ENCODE measurements at places on chromosomes 2 and 18.

- no peak for DNase-seq
Measured at GRCh38 chr2:201157694-201158093, 25.2 kb upstream of the CASP10 start.

GRCh38 chr18:12346240-12346565, 30.8 kb downstream of the AFG3L2 start:
- no peak for DNase-seq

DNA sequence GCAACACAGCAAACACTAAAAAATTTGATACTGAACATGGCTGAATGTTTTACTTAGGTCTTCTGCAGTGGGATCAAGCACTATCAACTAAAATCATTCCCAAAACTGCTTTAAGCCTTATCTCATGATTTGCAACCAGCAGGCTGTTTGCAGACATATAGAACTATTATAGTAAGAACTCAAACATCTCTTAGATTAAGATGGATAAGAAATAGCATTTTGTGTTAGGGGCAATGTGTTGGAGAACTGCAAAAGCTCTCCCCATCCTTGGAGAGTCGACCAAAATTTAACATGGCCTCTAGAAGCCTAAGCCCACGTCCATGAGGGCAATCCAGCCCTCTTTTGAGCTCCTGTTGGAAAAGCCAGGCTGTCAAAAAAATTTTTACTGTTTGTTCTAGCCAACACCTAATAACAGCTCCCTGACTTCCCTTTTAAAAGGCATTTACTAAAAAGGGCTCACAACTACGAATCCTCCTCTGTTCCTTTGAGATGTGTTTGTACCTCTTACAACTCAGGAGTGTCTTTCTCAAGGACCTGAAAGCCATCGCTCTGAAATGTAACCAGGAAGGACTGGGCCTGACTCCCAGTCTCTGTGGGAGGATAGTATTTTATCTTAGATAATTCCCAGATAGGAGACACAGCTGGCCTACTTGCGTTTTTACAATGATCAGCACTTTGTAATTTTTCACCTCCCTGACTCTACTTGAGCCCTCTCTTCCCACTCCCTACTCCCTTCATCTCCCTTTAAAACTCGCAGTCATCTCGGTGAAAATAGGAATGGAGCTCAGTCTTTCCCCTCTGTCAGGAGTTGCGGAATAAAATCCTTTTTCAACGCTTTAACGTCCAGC, 1.4 kb downstream of the KRCC1 start:
- DNase-seq: no peak

GRCh38 chr2:112161431-112162145, 23.4 kb downstream of the FBLN7 start:
- no peak for DNase-seq

DNA sequence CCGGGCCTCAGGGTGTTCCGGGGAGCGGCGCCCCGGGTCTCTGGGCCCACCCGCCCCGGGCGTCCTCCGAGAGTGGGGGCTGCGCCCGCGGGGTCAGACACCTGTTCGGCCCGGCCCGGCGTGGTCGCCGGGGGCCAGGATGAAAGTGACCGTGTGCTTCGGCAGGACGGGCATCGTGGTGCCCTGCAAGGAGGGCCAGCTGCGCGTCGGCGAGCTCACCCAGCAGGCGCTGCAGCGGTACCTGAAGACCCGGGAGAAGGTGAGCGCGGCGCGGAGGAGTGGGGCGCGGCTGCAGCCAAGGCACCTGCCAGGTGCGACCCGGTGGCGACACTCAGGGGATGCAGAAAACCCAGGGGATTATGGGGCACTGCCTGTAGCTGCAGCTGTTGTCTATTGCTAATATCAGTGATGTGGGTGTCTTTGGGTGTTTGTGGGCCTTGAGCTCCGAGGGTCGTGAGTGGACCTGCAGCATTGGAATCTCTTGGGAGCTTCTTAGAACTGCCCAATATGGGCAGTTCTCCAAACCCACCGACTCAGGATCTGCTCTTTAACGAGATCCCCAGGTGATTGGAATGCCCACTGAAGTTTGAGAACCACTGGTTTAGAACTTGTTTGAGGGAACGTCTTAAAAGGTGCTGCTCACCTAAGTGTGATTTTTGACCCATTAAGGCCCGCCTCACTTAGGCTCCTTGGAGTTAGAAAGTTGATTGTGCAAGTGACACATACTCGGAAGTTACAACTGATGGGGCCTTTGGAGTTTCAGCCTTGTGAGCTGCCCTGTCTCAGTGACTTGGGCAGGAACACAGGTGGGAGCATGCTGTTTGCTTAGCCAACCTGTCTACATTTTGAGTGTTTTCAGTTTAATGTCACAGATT, 823 bp downstream of the PARD3B start:
- DNase-seq: no peak

DNA sequence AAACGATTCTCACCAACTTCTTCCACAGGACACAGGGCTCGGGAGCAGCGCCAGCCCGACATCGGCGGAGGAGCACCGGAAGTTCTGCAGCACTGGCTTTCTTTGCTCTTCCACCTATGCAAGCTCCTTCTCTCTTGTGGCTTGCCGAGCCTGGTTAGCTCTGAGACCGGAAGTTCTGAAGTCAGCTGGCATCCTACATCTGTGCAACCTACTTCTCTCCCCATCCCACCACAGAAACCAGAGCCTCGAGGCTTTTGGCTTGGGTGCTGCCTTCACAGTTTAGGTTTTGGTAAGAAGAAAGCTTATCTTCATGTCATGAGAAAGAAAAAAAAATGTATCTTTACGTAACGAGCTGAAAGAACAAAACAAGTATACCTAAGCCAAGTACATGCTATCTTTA, 111.7 kb downstream of the ANKRD44 start:
- DNase-seq: peak; percentile 53

- no peak for DNase-seq
Measured at GRCh38 chr2:25483607-25484266, 142.0 kb upstream of the DNMT3A start.

- DNase-seq: no peak
Measured at GRCh38 chr2:102066554-102066953, 74.8 kb downstream of the IL1R2 start.

DNA sequence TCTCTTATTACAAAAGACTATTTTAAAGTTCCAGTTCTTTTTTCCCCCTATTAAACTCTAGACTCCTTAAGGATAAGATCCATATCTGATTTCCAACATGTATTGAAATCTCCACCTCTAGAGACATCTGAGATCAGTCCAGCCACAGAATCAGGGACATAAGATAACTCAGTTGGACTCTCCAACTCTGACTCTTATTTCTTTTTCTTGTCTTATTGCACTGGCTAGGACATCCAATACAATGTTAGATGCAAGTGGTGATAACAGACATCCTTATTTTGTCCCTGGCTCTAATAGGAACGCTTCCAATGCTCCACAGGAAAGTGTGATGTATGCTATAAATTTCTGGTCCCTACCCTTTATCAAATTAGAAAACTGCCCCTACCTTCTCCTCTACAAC, 158.1 kb downstream of the TNS1 start:
- no peak for DNase-seq

DNA sequence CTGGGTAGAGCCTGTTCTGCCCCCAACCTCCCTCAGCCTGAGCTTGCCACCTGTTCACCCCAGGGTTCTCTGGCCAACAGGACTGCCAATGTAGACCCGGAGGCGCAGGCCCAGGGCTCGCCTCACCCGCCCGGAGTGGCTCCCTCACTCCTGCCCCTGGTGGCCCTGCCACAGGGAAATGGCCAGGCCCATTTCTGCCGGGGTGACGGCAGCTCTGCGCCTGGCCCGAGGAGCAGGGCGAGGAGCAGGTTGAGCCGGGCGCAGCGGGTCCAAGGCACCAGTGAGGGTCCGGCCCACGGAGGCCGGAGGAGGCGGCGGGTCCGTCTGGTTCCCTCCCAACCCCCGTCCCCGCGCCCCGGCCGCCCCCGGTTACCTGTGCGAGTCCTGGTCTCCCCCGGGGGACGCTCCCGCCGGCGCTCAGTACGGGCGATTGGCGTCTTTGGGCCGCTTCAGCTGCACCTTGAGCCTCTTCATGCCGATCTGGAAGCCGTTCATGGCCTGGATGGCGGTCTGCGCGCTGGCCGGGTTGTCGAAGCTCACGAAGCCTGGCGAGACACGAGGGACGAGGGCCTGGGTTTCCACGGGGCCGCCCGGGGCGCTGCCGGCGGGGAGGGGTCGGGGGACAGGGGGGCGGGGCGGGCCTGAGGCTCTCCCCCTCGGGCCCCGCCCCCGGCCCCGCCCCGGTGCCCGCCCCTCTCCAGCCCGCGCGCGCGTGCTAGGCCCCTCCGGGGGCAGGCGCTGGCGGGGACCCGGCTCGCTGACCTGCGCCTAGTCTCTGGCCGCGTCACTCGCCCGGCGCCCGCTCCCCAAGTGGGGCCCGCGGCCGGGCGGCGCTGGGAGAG, 312.0 kb downstream of the CELF4 start:
- no peak for DNase-seq

DNA sequence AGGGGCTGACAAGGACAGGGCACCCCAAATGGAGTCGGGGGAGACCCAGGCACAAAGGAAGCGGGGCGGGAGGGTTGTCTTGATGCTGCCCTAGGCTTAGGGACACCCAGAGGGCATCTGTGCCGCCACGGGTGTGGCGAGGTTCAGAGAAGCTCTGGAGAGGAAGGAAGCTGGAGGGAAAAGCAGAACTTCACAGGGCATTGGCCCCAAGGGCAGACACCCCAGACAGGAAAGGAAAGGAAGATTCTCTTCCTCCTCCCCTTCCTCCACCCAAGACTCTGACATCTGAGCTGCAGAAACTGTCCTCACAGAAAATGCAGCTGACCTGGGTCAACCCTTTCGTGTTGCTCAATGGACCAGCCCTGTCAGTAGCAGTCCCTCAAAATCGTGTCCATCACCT, 25.6 kb downstream of the DNMT3A start:
- no peak for DNase-seq

DNA sequence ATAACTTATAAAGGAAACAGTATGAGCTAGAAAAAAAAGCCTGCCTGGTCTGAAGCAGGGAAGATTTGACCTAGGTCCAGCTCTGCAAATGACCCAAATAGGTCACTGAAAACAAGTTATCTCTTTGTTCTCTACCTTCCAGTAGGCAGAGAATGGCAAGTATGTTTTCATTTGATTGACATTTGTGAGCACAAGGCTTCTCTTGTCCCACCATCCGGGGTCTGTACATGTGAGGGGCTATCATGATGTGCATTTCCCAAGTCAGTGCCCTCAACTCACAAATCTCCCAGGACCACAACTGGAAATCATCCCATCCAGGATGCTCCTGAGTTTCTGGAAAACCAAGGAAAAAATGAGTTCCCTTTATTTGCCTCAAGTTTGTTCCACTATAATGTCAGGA, 309.5 kb downstream of the AFF3 start:
- no peak for DNase-seq

- DNase-seq: no peak
Measured at GRCh38 chr2:19833978-19834377, 67.8 kb downstream of the TTC32 start.

GRCh38 chr2:102422910-102423309, at the start of gene IL18RAP:
Gene IL18RAP (plus strand): TSS chr2:102423160. CDS start chr2:102423278, 118 bp downstream.
- DNase-seq: no peak

DNA sequence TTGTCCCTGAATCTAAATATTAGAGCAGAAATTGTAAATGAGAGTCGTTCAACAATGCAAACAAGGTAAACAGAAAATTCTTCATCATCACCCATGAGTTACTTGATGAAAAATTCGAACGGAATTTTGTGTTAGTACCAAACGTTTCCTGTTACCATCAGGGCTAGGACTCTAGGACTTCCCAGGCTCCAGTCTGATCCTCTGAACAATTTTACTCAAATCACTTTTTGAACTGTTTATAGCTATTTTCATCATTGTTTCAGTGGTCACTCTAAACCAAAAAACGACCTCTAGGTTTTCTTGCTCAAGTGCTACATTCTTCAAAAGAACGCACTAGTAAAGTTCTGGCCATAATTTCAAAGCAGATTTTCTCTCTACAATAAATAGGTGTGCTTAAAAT, 273.3 kb downstream of the MREG start:
- no peak for DNase-seq

GRCh38 chr2:226971770-226972169, 135.9 kb downstream of the RHBDD1 start:
- no peak for DNase-seq

- no peak for DNase-seq
Measured at GRCh38 chr2:102063941-102064678, 72.3 kb downstream of the IL1R2 start.

DNA sequence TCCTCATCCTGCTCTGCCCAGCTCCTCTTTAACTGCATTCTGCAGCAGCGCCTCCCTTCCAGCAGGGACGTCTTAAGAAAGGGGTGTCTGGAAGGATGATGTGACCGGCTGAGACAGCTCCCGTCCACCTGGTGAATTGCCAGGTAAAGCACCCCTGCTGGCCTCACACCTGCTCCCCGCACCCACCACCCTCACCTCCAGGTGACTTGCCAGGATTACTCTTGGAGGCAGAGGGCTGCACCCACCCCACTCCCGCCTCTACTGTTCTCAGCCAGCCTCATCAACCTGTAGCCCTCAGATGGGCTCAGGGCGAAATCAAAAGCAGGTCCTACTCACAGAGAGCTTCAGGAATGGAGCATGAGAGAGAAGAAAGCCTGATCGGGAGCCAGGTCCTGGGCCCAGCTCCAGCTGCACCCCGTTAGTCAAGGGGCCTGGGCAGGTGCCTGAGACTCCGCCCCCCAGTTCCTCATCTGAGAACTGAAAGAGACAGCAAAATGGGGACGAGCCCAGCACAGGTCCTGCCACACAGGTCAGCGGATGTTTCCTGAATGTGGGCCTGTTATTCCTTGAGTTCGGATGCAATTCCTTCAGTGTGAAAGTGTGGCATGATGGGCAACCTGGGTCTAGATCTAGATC, 5.6 kb downstream of the ADRA2B start:
- no peak for DNase-seq

- DNase-seq: no peak
Measured at GRCh38 chr2:165239856-165240515, 772 bp downstream of the SCN2A start.

DNA sequence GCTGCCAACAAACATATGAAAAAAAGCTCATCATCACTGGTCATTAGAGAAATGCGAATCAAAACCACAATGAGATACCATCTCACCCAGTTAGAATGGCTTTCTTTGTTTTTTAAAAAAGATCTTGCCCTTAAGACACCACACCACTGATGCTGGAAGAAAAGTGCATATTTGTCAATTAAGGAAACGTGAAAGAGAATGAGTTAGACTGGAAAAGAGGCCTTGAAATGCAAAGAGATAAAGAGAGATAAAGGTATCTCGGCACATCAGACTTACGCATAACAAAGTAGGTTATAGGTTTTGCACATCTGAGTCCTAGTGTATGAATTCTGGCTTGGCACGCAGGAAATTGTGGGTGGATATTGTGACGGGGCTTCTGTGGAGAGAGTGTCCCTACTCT, 149.5 kb downstream of the MTX2 start:
- DNase-seq: no peak

DNA sequence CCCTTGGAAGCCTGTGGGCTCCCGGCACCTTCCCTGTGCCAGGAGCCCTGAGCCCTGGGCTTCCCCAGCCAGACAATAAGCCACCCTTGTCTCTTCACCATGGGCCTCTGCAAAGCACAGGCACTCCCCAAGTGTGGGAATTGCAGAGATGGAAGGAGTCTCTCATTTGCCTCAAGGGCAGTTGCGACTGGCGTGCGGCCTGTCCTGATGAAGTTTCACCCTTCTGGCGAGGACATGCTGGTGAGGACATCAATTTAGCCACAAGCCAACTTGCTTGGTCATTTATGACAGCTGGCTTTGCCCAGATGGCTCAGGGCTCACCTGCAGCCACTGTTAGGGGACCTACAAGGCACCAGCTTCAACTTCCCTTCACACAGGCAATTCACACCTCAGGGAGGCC, 180.2 kb downstream of the ANAPC1 start:
- DNase-seq: no peak

Data from activated gamma-delta T cell (primary cell).